Small intestine (tissue), 16 donors: ENCODE measurements at places on chromosomes 3 and 15. TPM values are rescaled to one million over a fixed set of nuclear protein-coding genes. Genes with fewer than 3 reads are reported as not detected.

DNA sequence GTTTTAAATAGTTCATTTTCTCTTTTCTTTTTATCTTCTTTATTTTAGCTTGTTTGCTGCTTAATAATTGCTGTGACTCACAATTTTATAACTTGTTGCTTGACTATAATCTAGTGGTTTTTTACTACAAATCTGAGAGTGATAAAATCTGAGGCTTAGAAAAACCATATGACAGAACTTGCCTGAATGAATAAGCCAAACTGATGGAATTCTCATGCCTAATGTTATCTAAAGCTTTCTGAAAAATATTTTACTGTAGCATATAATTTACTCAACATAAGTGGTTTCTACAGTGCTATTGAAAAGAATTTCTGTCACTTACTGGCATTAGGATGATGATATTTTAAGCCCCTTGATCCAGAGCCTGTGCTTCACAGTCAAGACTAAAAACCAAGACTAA lies 175.1 kb downstream of the VGLL3 start:
- DNase-seq, result no peak
- no peaks in the 10 kb centered on the region for H3K4me1 ChIP-seq
- H3K4me3 ChIP-seq, result no peak overlapping the region
- H3K27me3 ChIP-seq, result no peaks in the 10 kb centered on the region
- H3K36me3 ChIP-seq, result no peaks in the 10 kb centered on the region

DNA sequence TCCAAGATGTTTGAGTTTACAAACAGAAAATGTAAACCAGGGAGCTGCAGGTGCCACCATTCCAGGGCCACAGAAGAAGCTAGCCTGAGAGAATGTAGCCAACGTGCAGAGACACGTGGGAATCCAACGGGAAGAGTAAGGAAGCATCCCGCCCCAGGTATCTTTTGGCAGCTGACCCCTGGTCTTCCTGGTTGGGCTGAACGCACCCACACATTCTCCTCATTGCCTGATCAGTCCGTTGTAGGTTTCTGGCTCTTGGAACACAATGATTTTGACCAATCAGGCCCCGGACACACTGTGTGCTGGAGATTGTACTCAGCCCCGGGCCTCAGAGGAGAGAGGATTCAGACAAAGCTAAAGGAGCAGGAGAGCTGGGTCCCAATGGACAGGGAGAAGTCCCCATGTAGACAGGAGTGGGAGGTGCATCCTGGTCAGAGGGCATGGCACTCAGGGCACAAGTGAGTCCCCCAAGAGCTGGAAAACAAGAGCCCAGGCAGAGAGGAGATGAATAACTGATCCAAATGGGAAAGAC lies 102.3 kb downstream of the TPRA1 start:
- no peak overlapping the region for H3K4me3 ChIP-seq
- H3K4me1 ChIP-seq, result no peaks in the 10 kb centered on the region
- H3K27me3 ChIP-seq, result no peaks in the 10 kb centered on the region
- no peaks in the 10 kb centered on the region for H3K36me3 ChIP-seq
- DNase-seq, result no peak

DNA sequence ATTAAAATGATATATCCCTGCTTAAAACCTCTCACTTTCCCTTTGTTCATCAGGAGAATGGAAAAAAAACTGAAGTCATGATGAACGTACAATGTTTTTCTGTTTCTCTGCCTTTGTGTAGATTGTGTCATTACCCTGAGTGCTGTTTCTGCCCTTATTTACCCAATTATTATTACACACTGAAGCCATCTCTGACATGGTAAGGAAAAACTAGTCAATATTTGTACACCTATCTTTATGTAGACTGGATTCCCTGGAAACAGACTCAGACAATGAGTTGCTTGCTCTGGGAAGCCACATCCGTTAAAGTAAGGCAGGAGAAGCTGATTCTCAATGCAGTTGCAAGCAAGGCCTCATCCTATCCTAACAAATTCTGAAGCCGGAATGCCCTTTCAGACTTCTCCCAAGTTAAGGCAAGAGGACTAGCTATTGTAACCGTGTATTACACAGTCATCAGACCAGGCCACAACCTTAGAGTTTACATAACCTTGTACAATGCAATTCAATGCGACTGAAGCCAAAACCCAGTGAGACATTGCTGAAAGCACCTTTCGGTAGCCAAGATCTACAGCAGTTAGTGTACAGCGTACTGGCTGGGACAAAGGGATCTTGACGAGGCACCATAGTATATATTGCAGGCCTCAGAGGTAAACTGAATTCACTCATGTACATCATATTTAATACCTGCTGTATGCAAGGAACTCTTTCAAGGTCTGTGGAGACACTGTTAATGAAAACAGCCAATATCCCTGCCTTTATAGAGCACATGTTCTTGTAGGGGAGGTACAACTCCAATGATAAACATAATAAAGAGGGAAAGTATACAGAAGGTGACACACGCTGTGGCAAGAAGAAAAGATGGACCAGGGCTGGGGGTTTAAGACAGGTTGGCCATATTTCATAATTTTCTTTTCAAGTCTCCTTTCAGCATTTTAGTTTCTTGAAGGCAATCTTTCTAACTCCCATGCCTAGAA lies 1040.8 kb upstream of the SEMA6D start:
- H3K4me3 ChIP-seq, result no peak overlapping the region
- H3K27me3 ChIP-seq, result no peaks in the 10 kb centered on the region
- DNase-seq, result no peak
- H3K36me3 ChIP-seq, result no peaks in the 10 kb centered on the region

- no peak overlapping the region for H3K4me3 ChIP-seq
- DNase-seq, result peak; percentile 81
- peaks cover 46% of the 10 kb centered on the region for H3K36me3 ChIP-seq
These were observed 60.3 kb downstream of the MAP6D1 start for GRCh38 chr3:183764847-183765731.

GRCh38 chr3:40574050-40574449 lies 49.3 kb downstream of the ZNF621 start:
- no peaks in the 10 kb centered on the region for H3K36me3 ChIP-seq
- H3K27me3 ChIP-seq, result no peaks in the 10 kb centered on the region
- H3K4me3 ChIP-seq, result no peak overlapping the region
- H3K4me1 ChIP-seq, result no peaks in the 10 kb centered on the region
- DNase-seq, result no peak

DNA sequence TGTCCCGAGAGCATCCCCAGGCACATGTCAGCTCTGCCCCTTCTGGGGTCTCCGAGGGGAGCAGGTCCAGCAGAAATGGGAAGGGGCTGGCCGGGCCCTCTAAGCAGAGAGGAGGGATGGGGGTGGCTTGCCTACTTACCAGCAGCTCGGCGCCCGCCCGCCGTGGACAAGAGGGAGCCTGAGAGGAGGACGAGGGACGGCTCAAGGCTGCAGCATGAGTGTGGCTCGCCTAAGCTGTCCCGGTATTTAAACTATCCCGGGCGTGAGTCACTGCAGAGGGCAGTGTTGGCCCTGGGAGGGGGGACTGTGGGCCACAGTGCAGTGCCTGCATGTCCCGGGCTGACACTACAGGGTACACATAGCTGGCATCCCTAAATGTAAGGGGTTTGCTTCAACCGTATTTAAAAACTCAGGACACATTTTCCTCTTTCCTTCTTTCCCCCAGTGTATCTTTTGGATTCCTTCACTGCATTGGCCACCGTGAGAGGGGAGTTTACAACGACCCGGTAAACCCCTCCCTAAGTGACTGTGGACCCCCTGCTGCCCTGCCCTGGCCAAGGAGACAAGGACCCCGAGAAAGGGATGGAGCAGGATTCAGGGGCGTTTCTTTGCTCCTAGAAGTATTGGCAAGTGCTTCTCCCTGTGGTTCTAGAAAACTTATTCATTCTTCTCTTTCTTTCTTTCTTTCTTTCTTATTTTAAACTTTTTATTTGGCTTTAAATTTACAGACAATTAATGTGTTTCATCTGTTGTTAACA lies at the start of gene LRRC15:
LRRC15 (minus strand) TSS at position 222 of the 758 bp plus-strand sequence. CDS start 8,700 bp downstream, outside the sequence.
- no peaks in the 10 kb centered on the region for H3K27me3 ChIP-seq
- H3K36me3 ChIP-seq, result no peaks in the 10 kb centered on the region
- H3K4me3 ChIP-seq, result no peak within 1 kb of the TSS
- no peak within 1 kb of the TSS for H3K27ac ChIP-seq
- DNase-seq, result no peak

DNA sequence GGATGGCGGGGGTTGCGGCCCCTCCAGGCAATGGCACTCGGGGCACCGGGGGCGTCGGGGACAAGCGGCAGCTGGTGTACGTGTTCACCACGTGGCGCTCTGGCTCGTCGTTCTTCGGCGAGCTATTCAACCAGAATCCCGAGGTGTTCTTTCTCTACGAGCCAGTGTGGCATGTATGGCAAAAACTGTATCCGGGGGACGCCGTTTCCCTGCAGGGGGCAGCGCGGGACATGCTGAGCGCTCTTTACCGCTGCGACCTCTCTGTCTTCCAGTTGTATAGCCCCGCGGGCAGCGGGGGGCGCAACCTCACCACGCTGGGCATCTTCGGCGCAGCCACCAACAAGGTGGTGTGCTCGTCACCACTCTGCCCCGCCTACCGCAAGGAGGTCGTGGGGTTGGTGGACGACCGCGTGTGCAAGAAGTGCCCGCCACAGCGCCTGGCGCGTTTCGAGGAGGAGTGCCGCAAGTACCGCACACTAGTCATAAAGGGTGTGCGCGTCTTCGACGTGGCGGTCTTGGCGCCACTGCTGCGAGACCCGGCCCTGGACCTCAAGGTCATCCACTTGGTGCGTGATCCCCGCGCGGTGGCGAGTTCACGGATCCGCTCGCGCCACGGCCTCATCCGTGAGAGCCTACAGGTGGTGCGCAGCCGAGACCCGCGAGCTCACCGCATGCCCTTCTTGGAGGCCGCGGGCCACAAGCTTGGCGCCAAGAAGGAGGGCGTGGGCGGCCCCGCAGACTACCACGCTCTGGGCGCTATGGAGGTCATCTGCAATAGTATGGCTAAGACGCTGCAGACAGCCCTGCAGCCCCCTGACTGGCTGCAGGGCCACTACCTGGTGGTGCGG lies 1.9 kb downstream of the CHST2 start:
- H3K4me1 ChIP-seq, result no peaks in the 10 kb centered on the region
- H3K36me3 ChIP-seq, result no peaks in the 10 kb centered on the region
- peak; percentile 35 for DNase-seq
- H3K4me3 ChIP-seq, result peak overlapping the region; percentile 76

- H3K27me3 ChIP-seq, result no peaks in the 10 kb centered on the region
- H3K4me1 ChIP-seq, result peaks cover 3% of the 10 kb centered on the region
- DNase-seq, result no peak
- H3K27ac ChIP-seq, result no peak overlapping the region
These were observed 495.2 kb upstream of the TBL1XR1 start for GRCh38 chr3:177692304-177692975.

Gene SLC9C1
- polyA plus RNA-seq, result 0.18 TPM
